ENCODE measurements at places on chromosomes 6 and 20. TPM values are rescaled to one million over a fixed set of nuclear protein-coding genes. Genes with fewer than 3 reads are reported as not detected.

DNA sequence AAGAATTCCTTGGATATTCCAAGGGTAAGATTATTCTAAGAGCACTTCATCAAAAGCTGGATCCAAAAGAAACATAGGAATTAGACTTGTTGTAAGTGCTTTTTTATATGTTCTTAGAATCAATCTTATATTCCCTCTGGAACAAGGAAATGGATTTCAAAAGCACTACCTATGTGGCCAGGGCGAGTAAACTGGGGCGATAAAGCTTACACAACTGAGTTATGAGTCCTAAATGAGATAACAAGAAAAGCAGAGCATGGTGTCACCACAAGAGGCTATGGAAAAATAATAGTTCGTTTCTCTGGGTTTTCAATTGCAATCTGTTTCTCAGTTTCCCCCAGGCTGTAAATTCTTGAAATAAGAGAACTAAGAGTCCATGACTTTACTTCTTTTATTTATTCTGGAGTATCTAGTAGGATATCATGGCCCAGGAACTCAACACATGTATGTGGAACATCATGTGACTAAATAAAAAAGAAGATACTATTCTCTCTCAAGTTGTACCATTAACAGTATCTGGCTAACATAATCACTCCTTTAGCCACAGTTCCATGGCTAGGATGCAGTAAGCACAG is 51.5 kb downstream of the NUDT3 start:
- H3K27me3 ChIP-seq = no peaks in the 10 kb centered on the region
- DNase-seq = no peak
- H3K4me1 ChIP-seq = peaks cover 75% of the 10 kb centered on the region
- H3K4me3 ChIP-seq = no peak overlapping the region
- H3K36me3 ChIP-seq = no peaks in the 10 kb centered on the region

- H3K27me3 ChIP-seq = no peaks in the 10 kb centered on the region
- DNase-seq = no peak
- no peaks in the 10 kb centered on the region for H3K36me3 ChIP-seq
Measured at GRCh38 chr6:110949679-110950285, 8.7 kb upstream of the GTF3C6 start.

DNA sequence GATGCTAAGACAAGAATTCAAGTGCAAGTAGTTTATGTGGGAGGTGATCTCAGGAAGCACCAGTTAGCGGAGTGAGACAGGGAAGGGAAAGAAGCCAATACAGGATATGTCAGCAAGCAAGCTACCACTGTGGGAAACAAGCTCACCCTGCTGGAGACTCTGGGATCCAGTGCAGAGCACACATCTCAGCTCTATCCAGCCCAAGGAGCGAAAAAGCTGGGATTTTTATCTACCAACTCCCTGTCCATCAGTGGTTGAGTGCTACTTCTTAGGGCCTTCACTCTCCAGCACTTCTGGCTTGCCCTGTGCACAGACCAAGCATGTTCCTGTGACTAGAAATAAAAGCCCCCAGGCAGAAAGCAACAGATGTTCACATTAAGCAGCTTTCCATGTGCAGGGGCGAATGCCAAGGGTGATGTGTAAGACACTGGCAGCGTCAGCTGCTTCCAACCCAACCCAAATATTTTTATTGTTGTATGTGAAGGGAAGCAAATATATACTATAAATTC is 10.8 kb upstream of the RNF24 start:
- DNase-seq = no peak
- peaks cover 16% of the 10 kb centered on the region for H3K4me1 ChIP-seq
- no peak overlapping the region for H3K4me3 ChIP-seq
- H3K36me3 ChIP-seq = no peaks in the 10 kb centered on the region

- H3K36me3 ChIP-seq = no peaks in the 10 kb centered on the region
- H3K27me3 ChIP-seq = no peaks in the 10 kb centered on the region
- no peak overlapping the region for H3K27ac ChIP-seq
- H3K4me3 ChIP-seq = no peak overlapping the region
- no peak for DNase-seq
- no peaks in the 10 kb centered on the region for H3K4me1 ChIP-seq
Measured at GRCh38 chr20:58973866-58974265, 7.2 kb upstream of the NELFCD start.

C6orf58 gene
- not detected for total RNA-seq

FHL5 gene
- total RNA-seq = 5.1 TPM
